Naive thymus-derived CD8-positive, alpha-beta T cell (primary cell): ENCODE measurements at places on chromosomes 12 and 14. TPM values are rescaled to one million over a fixed set of nuclear protein-coding genes. Genes with fewer than 3 reads are reported as not detected.

SPX gene
- total RNA-seq, result 0.36 TPM

DNA sequence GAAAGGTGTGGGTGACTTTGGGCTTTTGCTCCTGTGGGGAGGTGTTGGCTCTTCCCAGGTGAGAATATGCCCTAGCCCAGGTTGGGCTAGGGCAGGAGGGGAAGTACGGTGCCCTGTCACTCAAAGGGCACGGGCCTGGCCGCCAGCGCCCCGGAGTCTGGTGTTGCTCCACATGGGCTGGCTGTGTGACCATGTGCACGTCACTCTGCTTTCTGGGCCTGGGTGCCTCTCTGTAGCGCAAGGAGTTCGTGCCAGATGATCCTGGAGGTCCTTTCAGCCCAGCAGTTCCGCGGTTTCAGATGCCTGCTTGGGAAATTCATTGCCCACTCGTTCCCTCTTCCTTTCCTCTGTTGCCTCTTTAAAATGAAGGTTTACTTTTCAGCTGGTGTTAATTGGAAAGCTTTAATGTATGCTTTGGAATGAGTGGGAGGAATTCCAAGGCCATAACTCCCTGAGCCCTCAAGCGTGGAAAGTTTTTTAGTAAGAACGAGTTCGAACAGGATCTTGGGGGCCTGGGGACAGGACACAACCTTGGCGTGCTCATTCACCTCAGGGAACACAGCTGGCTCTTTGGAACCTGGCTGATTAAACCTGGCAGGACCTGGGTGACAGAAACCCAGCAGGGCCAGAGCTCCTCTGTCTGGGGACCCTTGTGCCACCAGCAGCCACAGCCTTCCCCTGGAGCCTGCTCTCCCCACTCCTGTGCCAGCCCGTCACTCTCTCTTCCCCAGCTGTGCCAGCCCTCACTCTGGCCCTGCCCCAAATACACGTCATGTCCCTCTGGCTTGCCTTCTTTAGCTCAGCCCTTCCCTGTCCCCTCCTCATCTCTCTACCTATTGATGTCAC is 42.8 kb downstream of the TSPAN9 start:
- peaks cover 5% of the 10 kb centered on the region for H3K36me3 ChIP-seq
- peaks cover 26% of the 10 kb centered on the region for H3K4me1 ChIP-seq
- H3K4me3 ChIP-seq, result no peak overlapping the region
- DNase-seq, result no peak
- peaks cover 17% of the 10 kb centered on the region for H3K27me3 ChIP-seq
- H3K27ac ChIP-seq, result no peak overlapping the region

- peak overlapping the region; percentile 38 for H3K27ac ChIP-seq
- H3K27me3 ChIP-seq, result peaks cover 10% of the 10 kb centered on the region
- H3K36me3 ChIP-seq, result peaks cover 2% of the 10 kb centered on the region
- DNase-seq, result no peak
These were observed 26.8 kb upstream of the CEBPE start for GRCh38 chr14:23145794-23146350.

GRCh38 chr12:116459916-116460663 is 99.1 kb upstream of the MAP1LC3B2 start:
- no peaks in the 10 kb centered on the region for H3K36me3 ChIP-seq
- H3K27ac ChIP-seq, result no peak overlapping the region
- H3K27me3 ChIP-seq, result peaks cover 3% of the 10 kb centered on the region
- DNase-seq, result no peak

OR10AD1 gene
- not detected for total RNA-seq

DNA sequence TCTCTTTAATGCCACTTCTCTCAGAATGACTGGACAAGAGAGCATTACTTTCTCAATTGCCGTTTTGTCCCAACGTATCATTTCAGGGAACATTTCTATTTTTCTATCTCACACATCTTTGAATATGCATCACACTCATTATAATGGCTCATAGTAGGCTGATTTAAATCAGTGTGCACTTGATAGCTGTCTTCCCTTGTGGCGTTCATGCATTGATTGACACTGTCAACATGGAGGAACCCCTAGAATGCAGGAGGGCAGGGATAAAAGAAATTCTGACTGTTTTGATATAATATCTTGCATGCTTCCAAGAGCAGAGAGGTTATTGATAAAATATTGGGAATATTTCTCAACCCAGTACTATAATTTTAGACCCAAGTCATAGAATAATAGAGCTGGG is 1528.9 kb upstream of the FLRT2 start:
- no peak for DNase-seq
- no peaks in the 10 kb centered on the region for H3K4me1 ChIP-seq
- H3K36me3 ChIP-seq, result no peaks in the 10 kb centered on the region
- H3K4me3 ChIP-seq, result no peak overlapping the region
- no peaks in the 10 kb centered on the region for H3K27me3 ChIP-seq
- no peak overlapping the region for H3K27ac ChIP-seq

GRCh38 chr14:31197671-31198070 is 9.9 kb downstream of the HECTD1 start:
- peaks cover 78% of the 10 kb centered on the region for H3K36me3 ChIP-seq
- H3K4me3 ChIP-seq, result no peak overlapping the region
- DNase-seq, result no peak
- peak overlapping the region; percentile 73 for H3K27ac ChIP-seq
- peaks cover 25% of the 10 kb centered on the region for H3K4me1 ChIP-seq
- H3K27me3 ChIP-seq, result no peaks in the 10 kb centered on the region

GRCh38 chr14:104802394-104803184 is 1.7 kb downstream of the ZBTB42 start:
- peak overlapping the region; percentile 58 for H3K4me3 ChIP-seq
- DNase-seq, result no peak
- no peak overlapping the region for H3K27ac ChIP-seq

DNA sequence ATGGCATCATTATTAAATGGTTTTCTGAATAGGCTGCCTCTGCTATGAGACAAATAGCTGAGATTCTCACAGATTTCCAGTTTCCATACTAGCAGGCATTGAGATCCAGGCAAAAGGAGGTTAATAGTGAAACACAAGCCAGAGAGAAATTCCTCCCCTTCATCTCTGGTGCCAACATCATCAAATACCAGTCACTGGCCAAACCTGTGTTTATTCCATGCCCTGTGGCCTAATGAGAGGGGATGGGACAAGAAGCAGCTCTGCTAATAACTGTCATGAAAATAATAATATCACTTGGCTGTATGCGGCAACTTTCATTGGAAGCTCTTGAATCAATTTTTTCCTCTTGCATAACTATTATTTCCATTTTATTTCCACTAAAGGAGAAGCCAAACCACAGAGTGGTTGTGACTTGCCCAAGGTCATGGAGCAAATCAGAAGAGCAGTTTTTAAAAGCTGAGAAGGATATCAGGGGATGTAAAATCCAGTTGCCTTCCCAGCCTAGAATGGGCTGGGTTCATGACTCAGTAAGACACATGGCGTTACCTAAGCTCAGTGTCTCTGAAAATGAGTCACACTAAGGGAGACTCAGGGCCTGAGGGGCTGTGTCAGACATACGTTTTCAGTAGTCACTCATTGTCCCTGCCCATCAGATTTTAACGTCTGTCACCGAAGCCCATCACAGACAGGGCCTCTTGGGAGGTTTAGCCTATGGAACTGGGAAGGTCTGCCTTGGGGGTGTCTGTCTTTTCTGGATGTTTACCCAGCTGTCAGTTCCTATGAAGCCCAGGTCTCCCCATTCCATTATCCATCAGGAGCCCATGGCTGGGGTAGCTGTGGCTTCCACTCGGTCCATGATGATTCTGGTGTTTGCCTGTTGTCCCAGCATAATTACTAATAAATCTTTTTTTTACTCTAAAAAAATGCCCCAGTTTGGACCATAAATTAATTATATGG is 208.8 kb upstream of the EEA1 start:
- H3K36me3 ChIP-seq, result peaks cover 5% of the 10 kb centered on the region
- no peak overlapping the region for H3K27ac ChIP-seq
- H3K4me3 ChIP-seq, result no peak overlapping the region
- no peak for DNase-seq
- no peaks in the 10 kb centered on the region for H3K27me3 ChIP-seq

GRCh38 chr12:5973461-5974115 is 28.5 kb upstream of the ANO2 start:
- DNase-seq, result no peak
- no peak overlapping the region for H3K27ac ChIP-seq
- no peaks in the 10 kb centered on the region for H3K4me1 ChIP-seq
- H3K4me3 ChIP-seq, result no peak overlapping the region
- no peaks in the 10 kb centered on the region for H3K36me3 ChIP-seq
- H3K27me3 ChIP-seq, result peaks cover 12% of the 10 kb centered on the region

PPP1R1A gene
- total RNA-seq, result not detected

PPHLN1 gene
- 111 TPM for total RNA-seq

- H3K4me3 ChIP-seq, result peak overlapping the region; percentile 50
- DNase-seq, result no peak
- peaks cover 25% of the 10 kb centered on the region for H3K36me3 ChIP-seq
- H3K27me3 ChIP-seq, result no peaks in the 10 kb centered on the region
These were observed 6.3 kb downstream of the METAP2 start for GRCh38 chr12:95480230-95480629.

GRCh38 chr12:12735301-12735700 is 18.1 kb downstream of the CDKN1B start:
- peaks cover 41% of the 10 kb centered on the region for H3K4me1 ChIP-seq
- H3K36me3 ChIP-seq, result no peaks in the 10 kb centered on the region
- H3K27ac ChIP-seq, result peak overlapping the region; percentile 84

SERPINA5 gene
- not detected for total RNA-seq

GRCh38 chr12:105352940-105353635 is 22.6 kb downstream of the C12orf75 start:
- no peak overlapping the region for H3K4me3 ChIP-seq
- H3K27ac ChIP-seq, result no peak overlapping the region
- no peaks in the 10 kb centered on the region for H3K27me3 ChIP-seq
- H3K36me3 ChIP-seq, result no peaks in the 10 kb centered on the region
- no peak for DNase-seq

GRCh38 chr12:110124269-110124995 is at the start of gene IFT81:
Gene IFT81, plus strand, starts transcription at chr12:110124357. Its CDS starts 3,024 bp downstream, at chr12:110127381.
- H3K4me3 ChIP-seq, result peak within 1 kb of the TSS; percentile 92
- H3K27me3 ChIP-seq, result no peaks in the 10 kb centered on the region
- DNase-seq, result peak; percentile 94
- H3K4me1 ChIP-seq, result peaks cover 8% of the 10 kb centered on the region
- peak within 1 kb of the TSS; percentile 19 for H3K27ac ChIP-seq

NEUROD4 gene
- total RNA-seq, result not detected

GRCh38 chr14:48027115-48027514 is 351.7 kb upstream of the MDGA2 start:
- no peaks in the 10 kb centered on the region for H3K36me3 ChIP-seq
- no peak overlapping the region for H3K27ac ChIP-seq
- H3K4me1 ChIP-seq, result no peaks in the 10 kb centered on the region
- no peak for DNase-seq
- no peaks in the 10 kb centered on the region for H3K27me3 ChIP-seq

- no peaks in the 10 kb centered on the region for H3K27me3 ChIP-seq
- H3K27ac ChIP-seq, result no peak overlapping the region
These were observed 98.1 kb downstream of the KLRB1 start for GRCh38 chr12:9509464-9510161.

DNA sequence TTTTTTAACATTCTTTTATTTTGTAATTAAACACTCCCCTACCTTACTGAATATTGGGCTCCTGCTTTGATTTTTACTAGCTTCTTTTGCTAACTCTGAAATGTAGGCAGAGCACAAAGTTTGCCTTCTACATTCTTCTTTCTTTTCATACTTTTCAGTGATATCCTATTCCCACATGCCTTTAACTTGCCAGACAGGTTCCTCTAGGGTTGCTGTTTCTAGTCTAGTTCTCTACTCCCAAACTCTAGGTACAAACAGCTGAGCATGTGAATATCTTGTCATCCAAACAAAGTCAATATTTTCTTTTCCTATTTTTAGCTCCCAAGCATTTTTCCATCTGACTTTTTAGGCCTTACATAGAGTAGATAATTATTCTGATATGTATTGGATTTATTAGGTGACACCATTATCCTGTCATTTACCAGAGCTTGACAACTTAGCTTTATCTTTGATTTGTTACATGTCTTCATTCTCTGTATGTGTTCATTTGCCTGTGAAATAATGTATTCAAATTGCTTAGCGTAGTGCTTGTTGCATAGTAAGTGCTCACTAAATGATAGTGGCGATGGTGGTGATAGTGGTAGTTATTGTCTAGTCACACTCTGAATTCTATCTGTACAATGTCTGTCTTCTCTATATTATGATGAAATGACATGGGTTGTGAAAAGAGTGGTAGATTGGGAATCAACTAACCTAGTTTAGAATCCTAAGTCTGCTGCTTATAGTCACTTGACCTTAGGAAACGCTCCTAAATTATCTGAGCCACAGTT is 73.6 kb upstream of the DNM1L start:
- peaks cover 2% of the 10 kb centered on the region for H3K4me1 ChIP-seq
- no peaks in the 10 kb centered on the region for H3K27me3 ChIP-seq
- no peak for DNase-seq

- peaks cover 49% of the 10 kb centered on the region for H3K27me3 ChIP-seq
- no peak for DNase-seq
- H3K27ac ChIP-seq, result no peak overlapping the region
These were observed 24.3 kb downstream of the DLK1 start for GRCh38 chr14:100750762-100751699.

- H3K36me3 ChIP-seq, result peaks cover 28% of the 10 kb centered on the region
- H3K27ac ChIP-seq, result peak overlapping the region; percentile 25
- peaks cover 18% of the 10 kb centered on the region for H3K4me1 ChIP-seq
- H3K27me3 ChIP-seq, result no peaks in the 10 kb centered on the region
- no peak overlapping the region for H3K4me3 ChIP-seq
These were observed 26.1 kb upstream of the STAC3 start for GRCh38 chr12:57276935-57277563.

OAS2 gene
- total RNA-seq, result 42.8 TPM

DNA sequence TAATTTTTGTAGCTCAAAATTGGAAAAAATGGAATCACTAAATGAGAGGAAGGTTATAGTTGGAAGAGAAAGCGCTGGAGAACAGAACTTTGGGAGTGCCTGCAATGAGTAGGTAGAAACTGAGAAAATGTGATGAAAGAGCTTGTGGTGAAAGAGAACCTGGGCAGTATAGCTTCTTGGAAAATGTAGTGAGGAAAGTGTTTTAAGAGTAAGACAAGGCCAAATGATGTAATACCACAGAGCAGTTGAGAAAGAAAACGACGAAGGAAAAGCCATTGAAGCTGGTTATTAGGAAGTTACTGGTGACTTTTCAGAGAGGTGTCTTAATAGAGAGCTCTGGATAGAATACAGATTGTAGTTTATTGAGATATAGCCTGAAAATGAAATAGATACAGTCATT is 255.3 kb downstream of the AEBP2 start:
- no peak overlapping the region for H3K4me3 ChIP-seq
- no peak for DNase-seq
- H3K27ac ChIP-seq, result no peak overlapping the region
